ENCODE measurements at places on chromosomes 6 and 20. TPM values are rescaled to one million over a fixed set of nuclear protein-coding genes. Genes with fewer than 3 reads are reported as not detected.

RSPH9 gene
- not detected for total RNA-seq

ZNF831 gene
- 35.5 TPM for total RNA-seq

DNA sequence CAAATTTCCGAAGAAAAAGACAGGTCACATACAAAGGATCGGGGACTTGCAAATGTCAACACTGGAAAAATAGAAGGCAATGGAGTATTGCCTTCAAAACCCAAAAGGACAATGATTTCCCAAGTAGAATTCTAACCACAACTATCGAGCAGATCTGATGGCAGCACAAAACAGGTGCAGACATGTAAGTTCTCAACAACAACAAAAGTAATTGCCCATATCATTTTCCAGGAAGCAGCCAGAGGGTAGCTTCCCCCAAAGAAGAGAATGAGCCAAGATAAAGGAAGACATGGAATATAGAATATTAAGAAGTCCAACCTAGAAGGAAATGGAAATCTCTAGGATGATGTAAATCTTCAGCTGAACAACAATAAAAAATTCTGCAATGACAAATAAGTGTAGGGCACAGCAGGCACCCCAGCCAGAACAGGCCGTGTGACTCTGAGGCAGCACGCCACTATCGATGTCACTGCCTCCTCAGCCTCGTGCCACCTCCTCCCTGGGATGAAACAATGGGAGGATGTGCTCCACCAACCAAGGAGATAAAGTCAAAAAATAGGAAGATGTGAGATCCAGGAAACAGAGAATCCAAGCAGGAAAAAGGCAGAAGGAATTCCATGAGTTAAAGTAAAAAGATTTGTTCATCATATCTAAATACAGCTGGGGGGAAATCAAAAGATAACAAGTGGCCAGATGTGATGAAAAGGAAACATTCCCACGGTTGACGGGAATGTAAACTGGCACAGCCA, 34.1 kb downstream of the SERPINB1 start:
- DNase-seq, result no peak

TTK gene
- 1.2 TPM for total RNA-seq

GRM4 gene
- not detected for total RNA-seq

GRCh38 chr6:12508553-12508952, 208.0 kb upstream of the PHACTR1 start:
- DNase-seq, result no peak

DNA sequence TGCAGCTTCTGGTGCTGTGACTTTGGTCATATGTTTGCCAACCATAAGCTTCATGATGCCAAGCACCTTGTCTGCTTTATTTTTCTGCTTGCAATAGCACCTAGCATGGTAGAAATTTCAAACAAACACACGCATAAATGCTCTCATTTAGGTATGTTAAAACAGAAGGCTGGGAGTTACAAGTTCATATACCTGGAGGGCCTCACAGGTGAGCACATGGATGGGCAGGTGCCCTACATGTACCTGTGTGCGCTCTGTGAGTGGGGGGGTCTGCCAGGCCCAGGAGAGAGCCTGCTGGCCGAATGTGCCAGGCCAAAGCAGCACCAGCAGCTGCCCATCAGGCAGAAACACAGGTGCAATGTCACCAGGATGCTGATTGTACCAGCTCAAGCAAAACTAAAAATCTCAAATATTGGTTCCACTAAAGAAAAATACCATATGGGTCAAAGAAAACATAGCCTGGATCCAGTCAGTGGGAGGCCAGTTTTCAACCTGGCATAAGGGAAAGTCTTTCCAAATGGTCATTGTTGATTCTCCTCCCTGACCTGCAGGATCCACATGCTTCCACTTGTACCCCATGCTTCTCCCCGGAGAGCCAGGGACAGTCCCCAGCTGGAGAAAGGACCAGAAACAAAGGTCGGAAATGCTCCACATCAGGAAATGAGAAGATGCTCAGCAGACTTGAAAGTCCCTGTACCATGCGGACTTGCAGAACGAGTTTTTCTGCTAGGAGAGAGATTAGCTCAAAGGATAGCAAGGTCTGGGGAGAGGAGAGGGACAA, 7.2 kb upstream of the PFDN4 start:
- DNase-seq, result no peak

- DNase-seq, result no peak
Observed at GRCh38 chr6:158502263-158502950, 57.5 kb upstream of the TMEM181 start.

ULBP2 gene
- total RNA-seq, result not detected

DNA sequence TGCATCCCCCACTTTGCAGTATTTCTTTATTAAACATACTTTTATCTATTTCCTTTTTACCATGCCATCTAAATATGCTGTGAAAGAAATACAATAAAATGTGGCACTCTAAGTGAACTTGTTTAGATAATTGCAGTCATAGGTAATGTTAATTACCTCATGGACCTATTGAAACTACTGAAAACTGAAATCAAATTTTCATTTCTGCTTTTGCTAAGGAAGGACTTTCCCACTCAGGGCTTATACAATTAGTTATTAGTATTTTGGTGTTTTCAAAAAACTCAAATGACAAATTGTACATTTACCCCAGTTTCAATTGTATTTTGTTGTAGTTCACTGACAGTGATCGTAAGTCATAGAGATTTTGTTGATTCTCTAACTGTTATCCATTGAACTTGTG, 88.4 kb downstream of the ID4 start:
- no peak for DNase-seq

GFRAL gene
- not detected for total RNA-seq

- DNase-seq, result no peak
Observed at GRCh38 chr20:17952692-17953684, 15.6 kb downstream of the SNX5 start.

THBD gene
- total RNA-seq, result 0.16 TPM

- DNase-seq, result no peak
Observed at GRCh38 chr6:90448836-90449235, 138.0 kb downstream of the MAP3K7 start.

DNA sequence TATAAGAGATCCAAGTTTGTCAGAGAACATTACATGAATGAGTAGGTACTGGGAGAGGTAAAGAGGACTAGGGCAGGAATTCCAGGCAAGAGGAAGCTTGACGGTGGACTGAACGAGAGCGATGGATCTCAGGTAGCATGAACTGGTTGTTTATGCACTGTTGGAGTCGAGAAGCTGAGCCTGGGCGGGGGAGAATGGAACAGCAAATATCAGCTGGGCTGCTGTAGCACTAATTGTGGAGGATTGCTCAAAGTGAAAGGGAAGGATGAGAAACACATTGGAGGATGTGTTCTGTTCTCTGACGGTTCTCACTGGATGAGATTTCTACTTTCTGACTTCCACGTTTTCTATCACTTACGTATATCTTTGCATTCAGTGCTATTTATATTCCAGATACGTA, 164.2 kb downstream of the PHF3 start:
- DNase-seq, result no peak

DNA sequence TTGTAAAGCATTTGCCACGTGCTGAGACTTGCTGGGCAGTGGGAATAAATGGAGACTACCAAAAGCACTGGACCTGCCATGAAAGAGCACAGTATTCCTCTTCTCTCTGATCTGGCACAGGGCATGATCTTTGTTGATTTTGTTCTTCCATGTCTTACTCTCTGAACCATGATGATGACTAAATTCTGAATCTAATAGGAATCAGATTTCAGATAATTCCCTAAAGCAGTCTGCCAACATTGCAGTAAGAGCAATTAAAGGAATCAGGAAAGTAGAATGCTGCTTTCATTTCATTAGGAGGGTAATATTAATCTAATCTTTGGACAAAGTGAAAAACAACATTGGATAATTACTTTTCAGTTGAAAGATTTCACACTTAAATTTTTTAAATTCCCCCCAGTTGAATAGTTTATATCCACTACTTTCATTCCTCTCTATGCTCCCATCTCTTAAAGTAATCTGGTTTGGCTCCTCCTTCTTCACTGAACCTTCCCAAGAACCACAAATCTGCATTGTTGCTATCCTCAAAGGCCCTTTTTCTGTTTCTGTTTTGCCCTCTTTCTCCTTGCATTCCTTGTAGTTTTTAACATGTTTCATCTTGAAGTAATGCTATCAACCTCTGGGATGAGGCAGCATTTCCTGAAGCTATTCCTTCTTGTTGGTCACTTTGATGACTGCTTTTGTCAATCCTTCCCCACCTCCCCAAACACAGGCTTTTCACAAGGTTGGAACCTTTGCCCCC, 243.2 kb upstream of the TENT5A start:
- no peak for DNase-seq

IYD gene
- total RNA-seq, result not detected

MYLK2 gene
- total RNA-seq, result not detected

GRCh38 chr20:48615871-48616270, 211.9 kb downstream of the PREX1 start:
- no peak for DNase-seq
